ENCODE measurements at places on chromosomes 1 and 21.

- no peak for DNase-seq
Measured at GRCh38 chr1:6162773-6163172, 17.3 kb downstream of the CHD5 start.

DNA sequence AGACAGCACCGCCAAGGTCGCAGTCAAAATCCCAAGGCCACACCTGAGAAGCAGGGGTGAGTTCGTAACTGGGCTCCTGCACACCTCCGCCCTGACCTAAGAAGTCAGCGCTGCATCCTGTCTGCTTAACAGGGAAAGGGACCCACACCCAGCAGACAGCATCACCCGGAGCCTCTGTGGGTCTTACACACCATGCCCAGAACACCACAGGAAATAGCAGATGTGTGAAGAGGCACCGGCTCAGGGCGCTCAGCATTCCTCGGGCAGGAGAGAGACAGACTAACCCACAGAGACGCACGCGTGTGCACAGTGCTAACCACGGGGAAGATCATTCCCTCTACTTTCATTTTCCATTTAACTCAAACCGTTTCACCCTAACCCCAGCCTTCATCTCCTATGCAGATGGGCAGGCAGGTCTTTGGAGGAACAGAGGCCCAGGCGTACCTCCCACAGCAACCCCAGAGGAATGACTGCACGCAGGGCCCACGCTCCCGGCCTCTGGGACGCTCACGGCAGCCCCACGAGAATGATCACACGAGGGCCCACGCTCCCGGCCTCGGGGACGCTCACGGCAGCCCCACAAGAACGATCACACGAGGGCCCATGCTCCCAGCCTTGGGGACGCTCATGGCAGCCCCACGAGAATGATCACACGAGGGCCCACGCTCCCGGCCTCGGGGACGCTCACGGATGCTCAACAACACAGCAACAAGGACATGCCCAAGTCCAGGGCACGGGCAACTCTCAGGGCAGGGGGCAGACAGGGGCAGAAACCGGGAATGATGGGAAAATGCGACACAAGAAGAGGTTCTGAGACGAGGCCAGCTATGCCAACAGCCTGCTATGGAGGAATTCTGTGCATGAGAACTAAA, 20.9 kb downstream of the POFUT2 start:
- DNase-seq, result no peak

DNA sequence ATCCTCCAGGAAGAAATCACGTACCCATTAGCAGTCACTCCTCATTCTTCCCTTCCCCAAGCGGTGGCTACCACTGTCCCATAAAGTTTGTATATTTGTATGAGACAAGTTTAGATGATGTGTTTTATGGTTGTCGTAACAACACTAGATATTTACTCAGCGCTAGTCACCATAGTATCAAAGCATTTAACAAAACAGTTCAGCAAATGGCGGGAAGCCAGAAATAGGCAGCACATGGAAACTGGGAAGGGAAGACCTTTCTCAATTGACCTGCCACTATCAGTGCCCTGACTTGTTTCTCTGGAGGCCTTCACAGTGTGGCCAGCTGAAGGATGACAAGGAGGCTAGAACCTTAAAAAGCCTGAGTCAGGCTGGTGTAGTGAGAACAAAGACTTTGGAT, 31.1 kb downstream of the CNST start:
- no peak for DNase-seq

- DNase-seq, result no peak
Measured at GRCh38 chr1:218823291-218823900, 350.3 kb upstream of the LYPLAL1 start.

GRCh38 chr1:2353551-2354438, 37.6 kb downstream of the MORN1 start:
- no peak for DNase-seq

DNA sequence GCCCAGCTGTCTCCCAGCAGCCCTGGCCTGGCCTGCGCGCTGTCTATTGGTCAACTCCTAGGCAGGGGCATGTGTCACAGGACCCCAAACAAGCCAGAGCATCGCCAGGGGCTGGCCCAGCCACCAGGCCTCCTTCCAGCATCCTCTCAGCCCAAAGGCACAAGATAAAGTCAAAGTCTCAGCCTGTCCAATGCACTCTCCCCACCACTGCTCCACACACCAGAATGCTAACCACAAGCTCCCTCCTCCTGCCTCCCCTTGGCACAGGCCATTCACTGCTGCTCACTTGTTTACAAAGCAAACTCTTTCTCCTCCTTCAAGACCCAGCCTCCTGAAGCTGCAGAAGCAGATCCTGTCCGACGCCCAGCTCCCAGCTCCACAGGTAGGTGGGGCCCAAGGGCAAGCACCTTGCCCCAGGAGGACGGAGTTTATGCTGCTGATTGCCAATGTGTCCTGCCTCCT, 133.4 kb downstream of the DMRTB1 start:
- no peak for DNase-seq
